ENCODE measurements at places on chromosomes 7 and 10.

DNA sequence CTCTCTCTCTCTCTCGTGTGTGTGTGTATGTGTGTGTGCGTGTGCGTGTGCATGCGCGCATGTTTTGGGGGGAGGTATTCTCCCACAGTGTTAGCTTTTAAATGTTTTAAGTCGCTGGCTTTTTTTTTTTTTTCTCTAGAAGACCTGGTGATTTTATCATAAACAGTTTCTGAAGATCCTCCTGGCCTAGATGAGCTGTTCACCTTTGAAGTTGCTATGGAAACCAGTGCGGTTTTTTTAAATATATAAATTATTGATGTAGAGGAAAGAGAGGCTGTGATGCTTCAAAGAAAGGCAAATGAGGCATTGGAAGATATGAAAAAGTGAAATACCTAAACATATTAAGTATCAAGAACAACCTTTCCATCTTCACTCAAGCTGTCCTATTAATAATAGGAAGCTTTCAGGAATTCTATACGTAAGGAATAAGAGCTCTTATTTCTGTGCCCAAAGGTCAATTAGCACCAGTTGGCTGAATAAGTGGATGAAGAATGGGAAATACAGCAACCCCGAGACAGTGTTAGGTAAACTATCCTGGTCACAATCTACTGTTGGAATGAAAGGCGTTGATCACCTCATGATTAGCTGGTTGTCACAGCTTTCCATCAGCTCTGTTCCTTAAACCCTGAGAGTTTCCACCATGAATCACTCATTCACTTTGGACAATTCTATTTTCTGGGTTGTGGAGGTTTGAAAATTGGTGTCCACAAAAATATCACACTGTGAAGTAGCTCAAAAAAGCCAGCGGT is 66.5 kb upstream of the SLC35G1 start:
- DNase-seq: no peak

DNA sequence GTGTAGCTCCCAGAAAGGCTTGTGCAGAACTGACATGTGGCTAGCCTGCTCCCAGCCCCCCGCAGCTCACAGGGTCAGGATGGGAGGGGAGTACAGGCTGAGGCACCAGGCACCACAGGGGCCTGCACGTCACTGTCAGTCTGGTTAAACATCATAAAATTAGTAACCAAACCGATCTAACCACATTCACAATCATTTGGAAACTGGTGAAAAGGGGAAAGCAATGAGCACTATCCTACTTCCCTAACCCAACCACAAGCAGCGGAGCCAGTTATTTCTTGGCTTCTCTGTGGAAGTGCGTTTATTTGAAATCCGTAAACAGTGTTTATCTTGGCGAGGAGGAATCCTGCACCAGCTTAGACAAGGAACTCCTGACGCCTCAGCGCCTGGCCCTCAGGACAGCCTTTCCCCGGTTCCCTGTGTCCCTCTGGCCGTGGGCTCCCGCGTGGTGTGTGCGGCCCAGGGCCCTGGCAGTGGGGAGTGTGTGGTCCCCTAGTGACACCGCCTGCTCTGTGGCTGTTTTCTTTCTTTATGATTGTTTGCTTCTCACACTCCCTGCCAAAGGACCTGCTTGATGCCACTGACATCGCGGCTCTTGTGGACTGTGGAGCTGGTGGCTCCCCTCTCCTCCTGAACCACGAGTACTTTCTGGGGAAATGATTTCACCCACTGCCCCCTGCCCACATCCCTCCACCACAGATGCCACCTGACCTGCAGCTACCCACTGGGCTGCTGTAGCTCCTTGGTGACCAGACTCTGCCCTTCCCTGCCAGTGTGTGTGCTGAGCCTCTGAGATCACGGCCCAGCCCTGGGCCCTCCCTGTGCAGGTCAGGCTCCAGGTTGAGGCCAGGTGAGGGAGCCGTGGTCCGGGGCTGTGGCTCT is 38.0 kb downstream of the INPP5A start:
- DNase-seq: peak; percentile 91

GRCh38 chr10:84842593-84842992 is 514.2 kb downstream of the CCSER2 start:
- no peak for DNase-seq

DNA sequence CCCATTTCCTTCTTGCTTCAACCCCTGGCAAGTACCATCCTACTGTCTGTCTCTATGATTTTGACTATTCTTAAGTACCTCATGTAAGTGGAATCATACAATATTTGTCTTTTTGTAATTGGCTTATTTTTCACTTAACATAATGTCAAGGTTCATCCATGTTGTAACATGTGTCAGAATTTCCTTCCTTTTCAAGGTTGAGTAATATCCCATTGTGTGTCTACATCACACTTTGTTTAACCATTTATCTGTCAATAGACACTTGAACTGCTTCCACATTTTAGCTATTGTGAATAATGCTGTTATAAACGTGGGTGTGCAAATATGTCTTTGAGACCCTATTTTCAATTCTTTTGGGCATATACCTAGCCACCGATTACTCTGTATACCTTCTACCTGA is 14.0 kb upstream of the CDK14 start:
- no peak for DNase-seq

DNA sequence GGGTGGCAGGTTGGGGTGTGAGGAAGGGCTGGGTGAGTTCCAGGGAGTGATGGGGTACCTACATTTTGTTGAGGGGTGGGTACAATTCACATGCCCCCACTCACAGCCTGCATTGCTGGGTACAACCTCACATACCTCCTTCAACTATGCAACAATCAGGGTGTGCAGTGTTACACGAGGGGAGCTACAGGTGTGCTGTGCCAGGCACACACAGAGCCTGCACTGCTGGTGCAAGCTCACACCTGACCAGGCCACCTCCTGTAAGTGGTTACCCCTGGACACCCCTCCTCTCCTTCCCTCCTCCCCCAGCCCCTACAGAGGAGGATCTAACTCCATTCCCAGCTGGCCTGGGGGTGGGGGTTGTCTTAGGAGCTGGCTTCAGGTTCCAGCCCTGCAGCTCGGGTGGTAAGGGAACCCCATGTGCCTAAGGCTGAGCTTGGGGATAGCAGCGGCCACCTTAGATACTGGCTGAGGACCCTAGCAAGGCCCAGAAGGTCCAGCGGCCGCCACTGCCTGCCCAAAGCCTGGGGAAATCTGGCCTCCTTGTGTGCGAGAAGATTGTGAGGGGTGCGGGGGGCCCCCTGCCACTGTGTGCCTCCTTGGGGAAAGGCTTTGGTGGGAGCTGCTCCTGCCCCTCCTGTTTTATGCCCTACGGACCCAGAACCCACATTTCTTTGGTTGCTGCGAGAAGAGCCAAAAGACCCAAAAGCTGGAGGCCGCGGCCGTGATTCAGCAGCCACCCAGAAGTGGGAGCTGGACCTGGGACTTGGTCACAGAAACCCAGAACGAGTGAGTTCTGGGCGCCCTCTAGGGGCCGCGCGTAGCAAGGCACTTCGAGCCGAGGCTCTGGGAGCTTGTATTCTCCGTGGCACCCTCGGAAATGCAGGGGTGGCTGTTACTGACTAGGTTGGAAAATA is 10.8 kb downstream of the TLX1 start:
- DNase-seq: peak; percentile 72

GRCh38 chr10:50540826-50541122 is 83.0 kb downstream of the SGMS1 start:
- DNase-seq: no peak

- no peak for DNase-seq
Observed at GRCh38 chr7:99525713-99526440, 21.4 kb downstream of the ZKSCAN5 start.

- DNase-seq: peak; percentile 43
Observed at GRCh38 chr10:121927318-121927840, 452 bp downstream of the ATE1 start.

GRCh38 chr7:85376589-85376988 is 189.7 kb upstream of the SEMA3D start:
- no peak for DNase-seq

DNA sequence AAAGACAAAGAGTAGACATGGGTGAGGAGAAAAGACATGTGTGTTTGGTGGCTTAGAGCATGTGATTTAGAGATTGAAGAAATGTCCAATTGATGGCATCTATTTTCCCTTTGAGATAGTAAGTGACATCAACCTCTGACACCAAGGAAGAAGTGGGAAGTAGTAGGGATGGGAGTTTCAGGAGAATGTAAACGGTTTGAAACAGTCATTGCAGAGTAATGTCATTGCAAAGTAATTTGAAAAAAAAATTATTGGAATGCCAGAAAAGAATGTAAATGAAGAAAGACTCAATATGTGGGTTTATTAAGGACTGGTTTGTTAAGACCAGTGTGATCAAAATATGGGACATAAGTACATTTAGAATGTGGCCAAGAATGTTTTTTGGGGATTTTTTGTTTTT is 26.6 kb downstream of the GNG11 start:
- peak; percentile 76 for DNase-seq

DNA sequence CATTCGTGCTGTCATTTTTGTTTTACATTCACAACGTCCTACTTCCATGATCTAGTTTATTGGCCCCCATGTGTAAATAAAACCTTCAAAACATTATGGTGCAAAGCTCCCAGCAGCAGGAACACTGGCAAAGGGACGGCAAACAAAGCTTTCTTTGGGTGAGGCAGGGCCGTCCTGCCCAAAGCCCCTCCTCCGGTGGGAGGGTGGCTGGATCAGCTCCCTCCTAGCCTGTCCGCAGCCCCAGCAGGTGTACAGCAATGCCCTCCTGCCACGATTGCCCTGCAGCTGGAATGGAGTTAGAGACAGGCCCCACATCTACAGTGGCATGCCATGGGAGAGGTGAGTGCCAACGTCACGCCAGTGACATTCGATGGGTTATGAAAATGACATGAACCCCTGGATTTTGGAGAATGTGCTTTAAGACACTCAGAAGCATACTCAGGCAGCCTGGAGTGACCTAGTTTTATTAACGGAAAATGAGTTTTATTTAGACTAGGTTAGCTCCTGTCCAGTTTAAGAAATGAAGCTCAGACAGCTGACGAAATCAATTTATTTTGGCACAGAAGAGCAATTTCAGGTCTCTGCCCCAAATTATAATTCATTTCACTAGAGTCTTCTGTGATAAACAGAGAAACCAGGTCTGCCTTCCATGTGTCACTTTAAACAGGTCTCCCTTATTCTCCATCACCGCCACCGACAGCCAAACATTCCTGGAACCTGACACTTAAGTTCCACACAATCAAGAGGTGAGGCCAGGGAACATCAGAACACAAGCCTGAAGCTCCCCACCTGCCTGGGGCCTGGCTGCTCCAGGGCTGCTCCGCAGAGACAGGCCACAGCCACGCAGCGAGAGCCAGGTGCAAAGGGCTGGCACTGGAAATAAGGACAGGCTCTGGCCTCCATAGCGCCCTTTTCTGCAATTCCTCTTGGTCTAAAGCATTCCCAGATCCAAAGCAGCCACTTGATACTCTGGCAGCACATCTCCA is 50.1 kb downstream of the VOPP1 start:
- DNase-seq: no peak

DNA sequence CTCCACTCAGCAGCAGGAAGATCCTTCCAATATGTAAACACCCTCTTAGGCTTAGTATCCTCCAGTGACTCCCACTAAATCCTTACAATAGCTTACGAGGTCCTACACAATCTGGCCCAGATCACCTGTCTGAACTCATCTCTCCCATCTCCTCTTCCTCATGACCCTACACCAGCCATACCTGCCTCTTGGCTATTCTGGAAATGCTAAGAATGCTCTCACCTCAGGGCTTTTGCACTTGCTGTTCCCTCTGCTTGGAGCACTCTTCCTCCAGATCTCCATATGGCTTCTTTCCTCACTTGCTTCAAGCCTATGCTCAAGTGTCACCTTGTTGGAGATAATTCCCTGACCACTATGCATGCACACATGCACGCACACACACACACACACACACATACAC is 50.8 kb upstream of the FRMD4A start:
- no peak for DNase-seq

- no peak for DNase-seq
Observed at GRCh38 chr10:122050311-122050710, 61.3 kb downstream of the TACC2 start.

DNA sequence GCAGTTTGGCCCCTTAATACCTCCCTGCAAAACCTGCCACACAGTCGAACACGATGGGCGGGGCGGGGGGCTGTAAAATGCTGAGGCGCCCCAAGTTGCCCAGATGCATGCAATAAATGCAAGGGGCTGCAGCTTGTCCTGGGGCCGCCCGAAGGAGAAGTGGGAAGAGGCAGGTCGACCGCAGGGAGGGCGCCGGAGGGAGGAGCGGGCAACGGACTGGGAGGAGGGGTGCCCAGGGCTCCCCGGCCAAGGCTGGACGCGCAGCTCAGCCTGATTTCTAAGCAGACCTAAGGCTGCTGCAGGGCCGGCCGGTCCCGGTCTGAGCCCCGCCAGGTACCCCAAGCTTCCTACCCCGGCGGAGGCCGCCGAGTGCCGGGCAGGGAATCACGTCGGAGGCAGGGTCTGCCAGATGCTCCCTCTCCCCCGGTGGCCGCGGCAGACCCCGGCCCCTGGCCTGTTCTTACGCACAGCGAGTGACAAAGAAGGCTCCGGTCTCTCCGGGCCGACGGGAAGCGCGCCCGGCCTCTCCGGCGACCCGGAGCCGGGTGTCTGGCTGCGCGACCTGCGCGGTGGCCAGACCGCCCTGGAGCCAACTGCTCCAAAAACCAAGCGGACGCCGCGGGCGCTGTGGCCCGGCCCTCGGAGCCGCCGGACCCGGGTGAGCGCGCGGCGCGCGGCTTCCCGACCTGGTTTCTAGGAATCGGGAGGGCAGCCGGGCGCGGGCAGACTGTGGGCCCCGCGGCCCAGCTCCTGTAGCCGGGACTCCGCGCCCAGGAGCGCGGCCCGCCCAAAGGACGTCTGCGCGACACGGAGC is 744 bp upstream of the EBF3 start:
- no peak for DNase-seq

- no peak for DNase-seq
Observed at GRCh38 chr10:6225263-6225814, 22.6 kb downstream of the PFKFB3 start.

DNA sequence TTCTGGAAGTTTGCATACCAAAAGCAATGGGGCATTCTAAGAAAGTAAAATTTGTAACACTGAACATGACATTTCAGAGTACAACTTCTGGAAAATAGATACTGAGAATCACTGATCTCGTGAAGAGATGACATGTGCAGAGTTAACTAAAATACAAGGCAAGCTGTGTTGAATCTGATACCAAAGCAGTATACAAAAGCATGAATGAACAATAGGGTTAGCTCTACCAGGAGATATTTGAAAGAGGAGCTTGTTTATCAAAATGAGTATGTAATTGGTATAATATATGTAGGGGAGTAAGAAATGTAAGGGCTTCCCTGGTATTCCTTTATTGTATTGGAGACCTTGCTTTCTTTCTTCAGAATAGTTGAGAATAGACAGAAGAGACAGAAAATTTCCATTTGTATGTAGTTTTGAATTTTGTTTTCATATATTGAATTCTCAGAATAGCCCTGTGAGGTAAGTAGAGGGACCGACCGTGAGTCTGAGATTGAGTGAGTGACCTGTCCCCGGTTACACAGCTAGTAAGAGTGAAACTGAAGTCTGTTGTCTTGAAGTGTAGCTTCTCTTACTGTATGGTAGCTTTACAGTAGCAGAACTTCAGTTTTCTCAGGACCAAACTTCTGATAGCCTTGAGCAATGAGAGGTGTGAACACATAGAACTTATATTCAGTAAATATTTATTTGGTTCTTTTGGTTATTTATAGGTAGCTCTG is 5.0 kb downstream of the HBP1 start:
- no peak for DNase-seq

GRCh38 chr10:33569702-33570101 is 235.2 kb upstream of the NRP1 start:
- no peak for DNase-seq

GRCh38 chr7:105519353-105519752 is 2.7 kb downstream of the PUS7 start:
- peak; percentile 8 for DNase-seq
